ENCODE measurements at places on chromosomes 5 and 9. TPM values are rescaled to one million over a fixed set of nuclear protein-coding genes. Genes with fewer than 3 reads are reported as not detected.

DNA sequence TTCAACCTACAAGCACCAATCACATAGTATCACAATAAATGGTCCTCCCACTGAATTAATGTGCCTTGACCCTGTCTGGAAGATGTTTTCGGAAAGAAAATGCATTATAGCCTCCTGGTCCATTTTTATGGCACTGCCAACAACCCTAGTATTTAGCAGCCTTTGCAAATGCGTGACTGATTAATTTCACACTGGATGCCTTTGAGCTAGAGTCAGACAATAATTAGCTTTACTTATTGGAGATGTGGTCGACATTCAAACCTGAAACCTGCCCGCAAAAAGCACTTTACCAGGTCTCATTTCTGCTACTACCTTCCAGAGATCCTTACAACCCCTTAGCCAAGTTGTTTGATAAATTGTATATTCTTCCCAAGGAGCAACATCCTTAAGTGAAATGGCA is 119.3 kb upstream of the DPYSL3 start:
- H3K27me3 ChIP-seq: no peaks in the 10 kb centered on the region
- no peak overlapping the region for H3K27ac ChIP-seq
- H3K36me3 ChIP-seq: no peaks in the 10 kb centered on the region
- H3K4me3 ChIP-seq: no peak overlapping the region

DNA sequence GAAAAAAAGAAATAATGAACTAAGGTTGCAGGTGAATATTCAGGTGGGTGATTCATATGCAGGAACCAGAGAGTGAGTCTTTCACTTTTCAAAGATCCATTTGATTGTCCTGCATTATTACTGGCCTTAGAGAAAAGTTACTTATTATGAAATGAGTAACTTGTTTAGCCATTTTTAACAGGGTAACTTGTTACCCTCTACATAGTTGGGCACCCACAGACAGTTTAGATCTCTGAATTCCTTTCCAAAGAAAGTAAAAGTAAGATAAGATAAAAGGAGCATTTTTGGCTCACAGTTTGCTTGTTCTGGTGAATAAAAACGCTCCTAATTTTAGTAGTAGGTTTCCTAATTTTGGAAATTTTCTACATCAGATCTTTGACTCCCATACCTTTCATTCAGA is 54.1 kb upstream of the DAB2 start:
- no peaks in the 10 kb centered on the region for H3K36me3 ChIP-seq
- peaks cover 7% of the 10 kb centered on the region for H3K27me3 ChIP-seq
- H3K4me3 ChIP-seq: no peak overlapping the region
- H3K4me1 ChIP-seq: no peaks in the 10 kb centered on the region
- no peak overlapping the region for H3K27ac ChIP-seq

- DNase-seq: no peak
- H3K36me3 ChIP-seq: no peaks in the 10 kb centered on the region
- no peaks in the 10 kb centered on the region for H3K27me3 ChIP-seq
- no peaks in the 10 kb centered on the region for H3K4me1 ChIP-seq
These were observed 397.3 kb upstream of the GRIN3A start for GRCh38 chr9:102135768-102136167.

GRCh38 chr5:65209341-65209740 is 272.4 kb downstream of the ADAMTS6 start:
- no peak for DNase-seq
- no peaks in the 10 kb centered on the region for H3K36me3 ChIP-seq
- H3K27me3 ChIP-seq: peaks cover 4% of the 10 kb centered on the region
- H3K4me3 ChIP-seq: no peak overlapping the region
- H3K4me1 ChIP-seq: no peaks in the 10 kb centered on the region

DNA sequence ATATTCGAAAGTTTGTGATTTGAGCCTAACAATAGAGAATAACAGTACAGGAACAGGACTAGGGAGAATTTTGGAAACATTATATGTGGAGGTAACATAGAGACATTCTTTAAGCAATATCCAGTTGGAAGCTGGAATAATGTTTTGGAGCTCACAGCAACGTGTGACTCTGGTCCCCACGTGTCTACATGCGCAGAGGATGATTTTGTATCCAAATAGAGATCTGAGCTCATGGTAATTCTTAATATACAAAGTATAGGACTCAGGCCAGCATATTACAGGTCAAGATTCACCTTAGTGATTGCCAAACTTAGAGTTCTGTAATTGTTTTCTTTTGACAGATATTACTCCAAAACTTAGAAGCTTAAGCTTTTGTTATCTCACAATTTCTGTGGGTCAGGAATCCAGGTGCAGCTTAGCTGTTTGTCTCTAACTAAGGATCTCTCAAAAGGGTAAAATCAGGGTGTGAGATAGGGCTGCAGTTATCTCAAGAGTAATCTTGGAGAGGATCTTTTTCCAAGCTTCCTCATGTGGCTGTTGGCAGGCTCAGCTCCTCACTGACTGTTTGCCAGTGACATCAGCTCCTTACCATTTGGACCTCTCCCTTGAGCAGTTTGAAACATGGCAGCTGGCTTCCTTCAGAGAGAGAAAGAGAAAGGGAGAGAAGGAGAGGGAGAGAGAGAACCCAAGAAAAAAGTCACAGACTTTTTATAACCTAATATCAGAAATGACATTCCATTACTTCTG is 272.0 kb upstream of the ZNF462 start:
- DNase-seq: no peak
- H3K27ac ChIP-seq: no peak overlapping the region
- H3K4me3 ChIP-seq: no peak overlapping the region

- DNase-seq: no peak
- peaks cover 38% of the 10 kb centered on the region for H3K4me1 ChIP-seq
- no peak overlapping the region for H3K4me3 ChIP-seq
- H3K36me3 ChIP-seq: peaks cover 5% of the 10 kb centered on the region
- no peak overlapping the region for H3K27ac ChIP-seq
These were observed 10.9 kb downstream of the SLC12A7 start for GRCh38 chr5:1100664-1101574.

GRCh38 chr9:124594673-124595072 is 87.5 kb upstream of the NR5A1 start:
- H3K27me3 ChIP-seq: peaks cover 30% of the 10 kb centered on the region
- H3K4me3 ChIP-seq: no peak overlapping the region
- H3K4me1 ChIP-seq: no peaks in the 10 kb centered on the region
- no peak overlapping the region for H3K27ac ChIP-seq
- no peak for DNase-seq

DNA sequence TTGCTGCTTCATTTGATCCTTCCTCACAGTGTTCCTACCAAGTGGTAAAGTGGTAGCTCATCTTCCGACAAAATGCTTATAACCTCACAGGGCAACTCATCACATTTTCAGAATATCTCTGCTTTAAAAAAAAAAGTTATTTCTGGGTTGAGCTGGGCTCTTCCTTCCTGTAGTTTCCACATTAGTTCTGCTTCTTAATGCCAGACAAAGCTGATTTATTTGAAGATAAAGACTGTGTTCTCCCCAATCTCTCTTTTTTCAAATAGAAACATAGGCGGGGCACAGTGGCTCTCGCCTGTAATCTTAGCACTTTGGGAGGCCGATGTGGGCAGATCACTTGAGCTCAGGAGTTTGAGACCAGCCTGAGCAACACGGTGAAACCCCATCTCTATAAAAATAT is 273.1 kb downstream of the ACTL7B start:
- H3K4me3 ChIP-seq: no peak overlapping the region
- no peak overlapping the region for H3K27ac ChIP-seq
- no peaks in the 10 kb centered on the region for H3K27me3 ChIP-seq
- no peaks in the 10 kb centered on the region for H3K4me1 ChIP-seq
- no peak for DNase-seq
- no peaks in the 10 kb centered on the region for H3K36me3 ChIP-seq

DNA sequence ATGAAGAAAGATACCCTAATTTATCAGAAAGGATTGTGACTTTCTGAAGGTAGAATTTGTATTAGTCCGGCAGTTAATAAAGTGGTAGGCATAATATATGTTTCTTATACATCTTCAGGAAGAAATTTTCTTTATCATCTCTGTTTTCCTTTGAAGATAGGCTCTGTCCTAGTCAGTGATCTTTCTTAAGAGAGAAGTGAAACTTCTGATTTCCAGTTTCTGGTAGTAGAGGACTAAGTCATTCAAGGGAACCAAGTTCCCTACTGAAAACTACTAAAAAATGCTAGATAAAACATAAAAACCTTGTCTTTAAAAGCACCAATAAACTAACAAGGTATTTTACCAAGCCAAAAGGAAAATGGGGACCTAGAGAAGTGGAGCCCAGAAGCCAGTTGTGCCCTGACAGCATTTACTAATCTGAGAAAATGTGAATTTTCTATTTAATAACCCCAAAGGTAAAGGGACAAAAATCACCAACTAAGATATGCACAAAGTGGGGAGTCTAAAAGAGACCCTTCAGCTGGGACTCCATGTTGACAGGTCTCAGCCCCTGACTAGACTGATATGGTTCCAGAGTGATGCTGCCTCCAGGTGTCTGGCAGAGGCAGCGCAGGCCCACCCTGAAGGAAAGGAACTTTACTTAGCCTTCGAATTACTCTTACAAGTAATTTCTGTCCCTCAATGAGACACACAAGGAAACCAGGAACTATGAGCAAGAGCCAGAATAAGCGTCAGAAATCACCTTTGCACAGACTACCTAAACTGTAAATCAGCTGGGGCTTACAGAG is 72.7 kb downstream of the FAM78A start:
- H3K4me1 ChIP-seq: no peaks in the 10 kb centered on the region
- no peak overlapping the region for H3K27ac ChIP-seq
- no peaks in the 10 kb centered on the region for H3K27me3 ChIP-seq

DNA sequence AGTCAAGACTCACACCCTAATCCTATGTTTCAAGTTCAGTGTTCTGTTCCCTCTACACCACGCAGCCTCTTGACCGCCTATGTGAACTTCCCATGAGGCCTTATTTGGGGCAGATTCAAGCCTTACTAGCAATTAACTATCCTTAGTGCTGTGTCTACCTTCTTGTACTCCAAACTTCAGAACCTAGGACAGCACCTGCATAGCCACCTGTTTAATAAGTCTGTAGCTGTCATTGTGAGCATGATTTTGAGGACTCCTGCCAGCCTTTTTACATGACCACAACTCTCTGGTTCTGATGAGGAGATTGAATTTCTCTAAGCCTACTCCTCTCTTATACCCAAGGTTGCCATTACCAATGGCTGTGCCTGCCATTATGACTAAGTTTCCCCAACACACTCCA is 50.8 kb upstream of the PCSK1 start:
- H3K36me3 ChIP-seq: no peaks in the 10 kb centered on the region
- no peaks in the 10 kb centered on the region for H3K4me1 ChIP-seq
- H3K27me3 ChIP-seq: peaks cover 4% of the 10 kb centered on the region
- peak; percentile 62 for DNase-seq

- no peak overlapping the region for H3K27ac ChIP-seq
- H3K27me3 ChIP-seq: peaks cover 23% of the 10 kb centered on the region
These were observed 7.7 kb upstream of the TMEFF1 start for GRCh38 chr9:100465274-100465673.

DNA sequence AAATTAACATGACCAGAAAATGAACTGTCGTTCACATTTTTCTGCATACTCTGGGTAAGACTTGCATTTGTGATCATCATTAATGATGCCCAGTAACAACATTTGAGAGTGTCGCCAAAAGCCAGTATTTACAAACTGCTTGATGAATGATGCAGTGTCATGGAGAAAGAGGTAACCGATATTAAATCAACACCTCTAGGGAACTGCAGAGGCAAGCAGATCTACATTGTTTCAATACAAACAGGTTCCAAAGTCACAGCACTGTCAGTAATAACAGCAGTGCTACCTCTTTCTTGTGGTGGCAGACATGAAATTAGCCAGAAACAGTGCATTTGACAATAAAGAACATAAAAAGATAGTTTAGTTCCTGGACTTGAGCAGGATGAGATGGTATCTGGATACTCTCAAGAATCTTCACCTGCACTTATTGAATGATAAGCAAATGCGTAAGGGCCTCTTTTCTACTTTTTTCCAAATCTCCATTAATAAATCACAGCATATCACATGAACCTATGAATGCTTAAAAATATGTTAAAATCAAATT is 456.6 kb downstream of the ARHGEF28 start:
- H3K27ac ChIP-seq: no peak overlapping the region
- H3K4me3 ChIP-seq: no peak overlapping the region
- H3K36me3 ChIP-seq: no peaks in the 10 kb centered on the region
- H3K4me1 ChIP-seq: no peaks in the 10 kb centered on the region
- no peak for DNase-seq
- H3K27me3 ChIP-seq: no peaks in the 10 kb centered on the region

GRCh38 chr5:52928689-52929088 is 60.5 kb upstream of the ITGA2 start:
- no peaks in the 10 kb centered on the region for H3K36me3 ChIP-seq
- no peak for DNase-seq
- peaks cover 4% of the 10 kb centered on the region for H3K4me1 ChIP-seq
- H3K27me3 ChIP-seq: peaks cover 8% of the 10 kb centered on the region
- no peak overlapping the region for H3K4me3 ChIP-seq

DNA sequence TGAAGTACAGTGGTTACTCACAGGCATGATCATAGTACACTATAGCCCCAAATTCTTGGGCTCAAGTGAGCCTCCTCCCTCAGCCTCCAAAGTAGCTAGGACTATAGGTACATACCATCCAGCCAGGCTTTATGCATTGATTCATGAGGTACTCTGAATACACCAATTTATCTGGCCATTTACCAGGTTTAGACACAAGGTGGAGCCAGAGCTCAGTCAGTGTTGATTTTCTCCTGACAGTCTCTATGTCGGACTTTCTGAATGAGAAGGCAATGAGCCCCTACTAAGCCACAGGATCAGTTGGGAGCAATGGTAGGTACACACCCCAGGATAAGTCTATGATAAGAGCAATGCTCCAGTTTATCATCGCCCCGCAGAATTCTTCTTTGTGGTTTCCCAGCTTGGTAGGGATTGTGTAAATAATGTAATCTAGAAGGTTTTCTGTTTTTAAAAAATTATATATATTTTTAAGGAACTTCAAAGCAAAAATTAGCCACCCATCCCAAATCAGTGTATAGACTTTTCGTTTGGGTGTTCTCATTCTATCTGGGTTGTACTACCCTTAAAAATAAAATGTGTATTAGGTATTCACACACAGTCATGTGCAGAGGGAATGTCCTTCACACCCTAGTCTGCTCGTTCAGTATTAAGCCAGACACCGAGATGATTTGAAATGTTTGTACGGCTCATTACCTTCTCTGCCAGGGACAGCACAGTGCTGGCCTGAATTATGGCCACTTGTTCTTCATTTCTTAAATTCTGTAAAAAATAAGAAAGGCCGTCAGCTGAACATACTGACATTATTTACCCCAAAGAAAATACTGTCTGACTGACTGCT is 118.4 kb upstream of the DPYSL3 start:
- no peaks in the 10 kb centered on the region for H3K4me1 ChIP-seq
- H3K4me3 ChIP-seq: no peak overlapping the region
- no peaks in the 10 kb centered on the region for H3K27me3 ChIP-seq
- H3K27ac ChIP-seq: no peak overlapping the region
- peak; percentile 89 for DNase-seq
- no peaks in the 10 kb centered on the region for H3K36me3 ChIP-seq

The ADAMTS13 gene
- 1.3 TPM for total RNA-seq

The ORM2 gene
- not detected for total RNA-seq

The HCN1 gene
- total RNA-seq: not detected

The PCSK1 gene
- total RNA-seq: not detected

The DMGDH gene
- total RNA-seq: not detected

The FAM78A gene
- 51.6 TPM for total RNA-seq

The PRRX2 gene
- total RNA-seq: 3.4 TPM

The FAM221B gene
- total RNA-seq: not detected

The FGF10 gene
- not detected for total RNA-seq

The PAPPA gene
- total RNA-seq: not detected

The TOR1A gene
- total RNA-seq: 60.5 TPM

The THBS4 gene
- total RNA-seq: 2.1 TPM

The IFNA21 gene
- total RNA-seq: not detected

The FUT7 gene
- total RNA-seq: 0.09 TPM

The SPATA31D4 gene
- not detected for total RNA-seq

The OSMR gene
- total RNA-seq: not detected

The MRPL50 gene
- total RNA-seq: 18.6 TPM
